ENCODE measurements at places on chromosomes 1 and 21.

- no peak for DNase-seq
These were observed 11.0 kb downstream of the PRDM15 start for GRCh38 chr21:41868062-41868710.

- DNase-seq: no peak
These were observed 59.2 kb downstream of the WARS2 start for GRCh38 chr1:119081267-119081666.

- no peak for DNase-seq
These were observed 150.7 kb upstream of the ZNF644 start for GRCh38 chr1:91172541-91172940.

DNA sequence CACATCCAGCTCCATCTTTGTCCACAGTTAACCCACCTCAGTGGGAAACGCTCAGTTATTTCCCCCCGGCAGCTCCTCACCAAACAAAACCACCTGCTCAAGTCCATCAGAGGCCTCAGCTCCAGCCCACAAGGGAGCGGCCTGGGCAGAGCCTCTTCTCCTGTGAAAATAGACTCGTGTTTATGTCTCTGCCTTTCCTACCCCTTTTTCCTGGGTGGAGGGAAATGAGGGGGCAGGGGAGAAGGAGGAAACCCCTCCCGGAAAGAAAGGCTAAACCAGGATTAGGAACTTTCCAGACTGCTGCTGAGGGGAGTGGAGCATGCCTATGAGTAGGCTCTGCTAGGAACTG lies 81.6 kb downstream of the PAX7 start:
- DNase-seq: no peak

DNA sequence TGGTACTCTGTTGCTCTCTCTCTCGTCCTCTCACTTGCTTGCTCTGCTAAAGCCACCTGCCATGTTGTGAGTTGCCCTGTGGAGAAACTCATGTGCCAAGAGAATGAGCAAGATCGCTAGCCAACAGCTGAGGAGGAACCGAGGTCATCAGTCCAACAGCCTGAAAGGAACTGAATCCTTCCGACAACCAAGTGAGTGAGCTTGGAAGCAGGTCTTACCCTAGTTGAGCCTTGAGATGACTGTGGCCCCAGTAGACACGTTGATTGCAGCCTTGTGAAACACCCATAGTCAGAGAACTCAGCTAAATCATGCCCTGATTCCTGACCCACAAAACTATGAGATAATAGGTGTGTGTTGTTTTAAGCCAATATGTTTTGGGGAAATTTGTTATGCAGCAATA lies 48.1 kb upstream of the BACH1 start:
- no peak for DNase-seq

DNA sequence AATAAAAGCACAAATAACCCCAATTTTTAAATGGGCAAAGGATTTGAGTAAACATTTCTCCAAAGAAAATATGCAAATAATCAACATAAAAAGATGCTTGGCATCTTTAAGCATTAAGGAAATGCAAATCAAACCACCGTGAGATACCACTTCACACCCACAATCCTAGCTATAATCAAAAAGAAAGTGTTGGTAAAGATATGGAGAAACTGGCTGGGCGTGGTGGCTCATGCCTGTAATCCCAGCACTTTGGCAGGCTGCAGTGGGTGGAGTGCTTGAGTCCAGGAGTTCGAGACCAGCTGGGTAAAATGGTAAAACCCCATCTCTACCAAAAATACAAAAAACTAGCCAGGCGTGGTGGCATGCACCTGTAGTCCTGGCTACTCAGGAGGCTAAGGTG lies 16.9 kb downstream of the ARHGEF11 start:
- DNase-seq: no peak

- no peak for DNase-seq
These were observed 8.1 kb downstream of the CCSAP start for GRCh38 chr1:229334716-229335115.

GRCh38 chr1:206753141-206753540 lies 17.4 kb upstream of the IL19 start:
- DNase-seq: no peak

DNA sequence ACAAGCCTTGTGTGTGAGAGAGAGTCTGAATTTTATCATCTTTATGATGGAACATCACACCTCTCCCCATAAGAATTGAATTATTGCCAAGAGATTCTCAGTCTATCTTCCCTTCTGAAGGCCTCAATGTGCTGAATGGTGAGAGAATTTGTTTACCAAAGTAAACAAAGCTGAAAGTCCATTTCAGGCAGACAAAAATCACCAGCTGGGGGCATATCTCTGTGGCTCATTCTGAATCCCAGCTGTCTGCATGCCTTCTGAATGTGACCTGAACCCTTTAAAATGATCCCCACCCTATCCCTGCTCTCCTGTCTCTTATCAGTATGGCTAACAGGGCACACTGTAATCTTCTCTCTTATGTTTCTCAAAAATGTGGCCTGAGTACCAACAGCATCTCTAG lies 99.1 kb upstream of the CAMK1G start:
- no peak for DNase-seq

GRCh38 chr1:99677416-99677815 lies 31.5 kb downstream of the PALMD start:
- no peak for DNase-seq

DNA sequence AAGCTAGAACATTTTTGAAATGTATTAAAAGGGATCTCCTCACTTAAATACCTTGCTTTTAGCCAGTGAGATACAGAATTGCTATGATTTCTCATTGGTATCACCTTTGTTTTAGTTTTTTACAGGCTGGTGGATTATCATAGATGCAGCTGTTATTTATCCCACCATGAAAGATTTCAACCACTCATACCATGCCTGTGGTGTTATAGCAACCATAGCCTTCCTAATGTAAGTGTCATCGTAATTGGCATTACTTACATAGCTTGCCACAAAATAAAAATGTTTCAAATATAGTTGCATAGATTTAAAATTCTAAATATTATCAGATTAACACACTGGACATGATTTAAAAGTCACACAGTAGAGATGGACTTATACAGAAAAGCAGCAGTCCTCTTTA lies 4.7 kb downstream of the TMEM50A start:
- DNase-seq: no peak

DNA sequence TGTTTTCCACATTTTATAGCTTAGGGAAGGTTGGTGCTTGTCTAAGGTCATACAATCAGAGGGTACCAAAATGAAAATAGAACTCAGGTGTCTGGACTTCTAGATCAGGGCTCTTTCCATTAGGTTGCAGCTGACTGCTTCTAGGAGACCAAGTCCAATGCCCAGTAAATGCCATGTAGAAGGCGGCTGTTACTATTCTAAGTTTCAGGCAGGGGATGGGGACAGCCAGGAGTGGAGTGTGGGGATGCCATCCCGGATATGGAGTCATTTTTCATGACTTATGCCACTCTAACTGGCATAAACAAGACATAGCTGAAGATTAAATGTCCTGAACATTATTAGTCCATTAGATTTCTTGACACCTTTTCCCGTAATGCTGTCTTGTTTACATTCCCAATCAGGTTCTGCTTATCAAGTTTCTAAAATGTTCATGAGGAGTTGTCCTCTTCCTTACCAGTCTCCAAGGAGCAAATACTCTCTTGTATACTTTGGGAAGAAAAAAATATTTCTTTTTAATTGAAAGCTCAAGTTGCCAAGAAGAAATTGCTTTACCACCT lies 31.5 kb downstream of the XCL1 start:
- DNase-seq: no peak

DNA sequence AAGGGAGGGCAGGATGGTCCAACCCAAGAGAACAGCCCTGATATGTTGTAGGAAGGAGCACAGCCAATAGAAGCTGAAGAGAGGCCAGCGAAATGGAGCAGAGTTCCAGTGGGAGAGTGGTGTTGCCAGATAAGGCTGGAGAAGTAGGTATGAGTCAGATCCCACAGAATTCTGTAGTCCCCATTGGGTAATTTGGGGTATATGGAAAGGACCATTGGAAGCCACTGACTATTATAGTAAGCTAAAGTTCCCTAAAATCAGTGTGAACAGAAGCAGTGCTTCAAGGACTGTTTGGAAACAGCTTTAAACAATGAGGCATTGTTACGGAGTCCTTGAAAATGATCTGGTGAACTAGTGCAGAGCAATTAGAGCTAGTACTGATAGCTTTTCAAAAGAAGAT lies 63.0 kb downstream of the DISP1 start:
- no peak for DNase-seq
